ENCODE measurements at places on chromosomes 12 and 14. TPM values are rescaled to one million over a fixed set of nuclear protein-coding genes. Genes with fewer than 3 reads are reported as not detected.

Gene GPR68
- not detected for total RNA-seq

Gene SDS
- not detected for total RNA-seq

Gene SLC25A21
- total RNA-seq = 2.9 TPM

Gene SNAPC1
- 8.4 TPM for total RNA-seq

Gene PROX2
- not detected for total RNA-seq

Gene MFAP5
- total RNA-seq = not detected

Gene TAS2R43
- total RNA-seq = not detected

Gene AREL1
- total RNA-seq = 18.4 TPM

Gene ZFP36L1
- total RNA-seq = 7.4 TPM

Gene KCNA5
- total RNA-seq = not detected

Gene FGF23
- not detected for total RNA-seq

- peak; percentile 27 for DNase-seq
Measured at GRCh38 chr12:68236421-68237059, 10.9 kb upstream of the IL26 start.

GRCh38 chr14:64409126-64409920, 21.2 kb downstream of the MTHFD1 start:
- DNase-seq = no peak

- no peak for DNase-seq
Measured at GRCh38 chr12:124650912-124651311, 83.5 kb upstream of the NCOR2 start.

GRCh38 chr12:50517421-50518048, 12.8 kb downstream of the DIP2B start:
- DNase-seq = peak; percentile 52

GRCh38 chr12:131088701-131089530, 135.2 kb downstream of the ADGRD1 start:
- no peak for DNase-seq

- peak; percentile 61 for DNase-seq
Measured at GRCh38 chr14:68563251-68564131, 229.4 kb downstream of the ZFP36L1 start.

DNA sequence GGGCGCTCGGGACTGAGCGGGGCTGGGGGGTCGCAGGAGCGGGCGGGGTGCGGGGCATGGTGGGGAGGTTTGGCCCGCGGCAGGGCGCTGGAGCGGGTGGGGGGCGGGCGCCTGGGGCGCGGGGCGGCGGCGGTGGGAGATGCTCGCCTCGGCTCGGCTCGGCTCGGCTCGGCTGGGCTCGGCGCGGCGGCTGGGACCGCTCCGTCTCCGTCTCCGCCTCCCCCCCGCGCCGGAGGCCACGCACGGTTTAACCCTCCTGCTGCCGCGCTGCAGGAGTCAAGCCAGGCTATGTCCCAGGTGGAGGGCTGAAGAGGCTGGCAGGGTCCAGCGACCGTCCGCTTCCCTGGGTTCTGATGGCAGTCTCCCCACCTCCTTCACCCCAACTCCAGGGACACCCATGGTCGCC, at the start of gene PIANP:
Gene PIANP, minus strand, starts transcription at position 170 of the 406 bp plus-strand sequence. CDS start 2,754 bp downstream, outside the sequence.
- DNase-seq = no peak

DNA sequence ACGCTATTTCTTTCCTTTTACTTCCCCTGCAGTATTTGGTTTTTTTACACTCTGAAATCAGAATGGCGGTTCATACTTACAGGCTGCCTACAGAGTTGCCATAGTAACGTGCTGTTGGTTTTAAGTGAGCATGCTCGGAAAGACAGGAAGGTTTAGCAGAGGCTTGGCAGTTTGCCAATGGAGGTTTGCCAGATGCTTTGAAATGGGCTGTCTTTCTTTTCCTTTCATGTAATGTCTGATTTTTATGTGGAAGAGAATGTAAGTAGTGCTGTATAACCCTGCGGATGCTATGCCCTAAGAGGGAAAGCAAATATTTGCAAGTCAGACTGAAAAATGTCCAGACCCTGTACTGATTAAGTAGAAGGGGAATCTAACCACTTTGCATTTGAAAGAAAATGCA, 32.8 kb downstream of the ARID4A start:
- DNase-seq = peak; percentile 91

- no peak for DNase-seq
Measured at GRCh38 chr12:7681535-7681934, 14.0 kb downstream of the GDF3 start.

GRCh38 chr12:83537428-83538053, 850.8 kb downstream of the TMTC2 start:
- DNase-seq = no peak

DNA sequence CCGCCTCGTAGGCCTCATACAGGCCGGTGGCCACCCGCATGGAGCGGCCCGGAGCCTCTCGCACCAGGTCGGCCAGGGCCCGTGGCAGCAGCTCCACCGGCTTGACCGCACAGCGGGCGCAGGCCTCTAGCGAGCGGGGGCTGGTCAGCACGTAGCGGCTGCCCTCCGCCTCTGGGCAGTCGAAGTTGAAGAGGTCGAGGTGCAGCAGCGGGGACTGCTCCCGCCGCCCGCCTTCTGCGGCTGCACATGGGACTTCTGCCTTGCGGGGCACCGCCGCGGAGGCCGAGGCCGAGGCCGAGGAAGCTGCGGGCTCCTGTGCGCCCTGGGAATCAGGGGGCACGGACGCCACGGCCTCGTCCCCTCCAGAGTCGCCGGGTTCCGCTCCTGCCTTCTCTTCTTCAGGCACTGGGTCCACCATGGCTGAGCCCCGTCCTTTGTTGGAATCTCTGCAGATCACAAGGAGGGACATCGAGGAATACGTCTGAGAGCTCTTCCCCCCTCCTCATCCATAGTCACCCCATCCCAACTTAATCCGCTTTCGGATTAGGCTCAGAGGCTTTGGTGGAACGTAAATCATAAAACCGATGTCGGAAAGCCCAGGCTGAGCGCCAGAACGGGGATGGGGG, 1.4 kb downstream of the CCDC177 start:
- DNase-seq = no peak

DNA sequence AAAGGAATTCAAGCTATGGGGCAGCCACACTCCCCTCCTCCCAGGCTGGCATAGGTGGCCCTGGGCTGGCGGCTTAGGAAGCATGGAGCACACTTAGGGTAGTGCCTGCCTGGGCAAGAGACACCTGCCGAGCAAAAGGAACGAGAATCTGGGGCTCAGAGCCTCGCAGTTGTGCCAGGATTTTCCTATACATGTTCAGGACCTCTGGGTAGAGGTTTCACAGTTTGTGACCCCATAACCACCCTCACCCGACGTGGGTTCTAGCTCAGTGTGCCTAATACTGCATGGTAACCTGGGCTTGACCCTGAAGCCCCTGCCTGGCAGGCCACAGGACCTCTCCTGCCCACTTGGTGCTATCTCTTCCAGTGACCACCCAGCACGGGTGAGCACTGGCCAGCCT, 99.5 kb downstream of the FBXL14 start:
- DNase-seq = no peak

DNA sequence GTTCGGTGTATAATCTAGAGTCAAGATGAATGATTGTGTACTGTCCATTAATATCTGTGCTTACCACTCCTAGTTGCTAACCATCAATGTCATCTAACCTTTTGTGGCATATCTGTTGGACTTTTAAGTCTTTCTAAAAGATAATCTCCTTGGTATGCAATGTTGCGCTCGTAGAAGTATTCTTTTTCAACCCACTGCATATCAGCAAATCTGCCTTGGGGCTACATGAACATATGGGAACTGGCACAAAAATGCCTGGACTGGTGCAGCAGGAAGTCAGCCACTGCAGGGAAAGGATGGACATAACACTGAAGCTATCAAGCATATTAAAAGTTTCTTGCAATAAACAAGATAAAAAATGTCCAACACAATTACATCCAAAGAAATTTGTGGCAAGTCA, 124.3 kb upstream of the SLC38A4 start:
- no peak for DNase-seq

DNA sequence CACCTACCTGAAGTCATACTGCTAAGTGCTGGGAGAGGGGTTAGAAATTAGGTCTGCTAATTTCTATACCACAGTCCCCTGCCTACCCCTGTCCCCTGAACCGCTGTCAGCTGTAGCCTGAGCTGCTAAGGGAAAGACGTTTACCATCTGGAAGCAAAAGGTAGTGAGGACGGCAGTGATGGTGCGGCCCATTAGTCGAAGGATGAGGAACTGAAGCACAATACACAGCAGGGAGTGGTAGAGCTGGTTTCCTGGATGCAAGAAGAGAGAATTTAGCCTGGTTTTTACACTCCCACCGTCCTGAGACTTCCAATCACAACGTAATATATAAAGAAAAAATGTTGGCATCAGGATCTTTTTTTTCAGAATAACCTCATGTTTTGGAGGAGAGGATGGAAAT, 11.8 kb downstream of the EMG1 start:
- no peak for DNase-seq

DNA sequence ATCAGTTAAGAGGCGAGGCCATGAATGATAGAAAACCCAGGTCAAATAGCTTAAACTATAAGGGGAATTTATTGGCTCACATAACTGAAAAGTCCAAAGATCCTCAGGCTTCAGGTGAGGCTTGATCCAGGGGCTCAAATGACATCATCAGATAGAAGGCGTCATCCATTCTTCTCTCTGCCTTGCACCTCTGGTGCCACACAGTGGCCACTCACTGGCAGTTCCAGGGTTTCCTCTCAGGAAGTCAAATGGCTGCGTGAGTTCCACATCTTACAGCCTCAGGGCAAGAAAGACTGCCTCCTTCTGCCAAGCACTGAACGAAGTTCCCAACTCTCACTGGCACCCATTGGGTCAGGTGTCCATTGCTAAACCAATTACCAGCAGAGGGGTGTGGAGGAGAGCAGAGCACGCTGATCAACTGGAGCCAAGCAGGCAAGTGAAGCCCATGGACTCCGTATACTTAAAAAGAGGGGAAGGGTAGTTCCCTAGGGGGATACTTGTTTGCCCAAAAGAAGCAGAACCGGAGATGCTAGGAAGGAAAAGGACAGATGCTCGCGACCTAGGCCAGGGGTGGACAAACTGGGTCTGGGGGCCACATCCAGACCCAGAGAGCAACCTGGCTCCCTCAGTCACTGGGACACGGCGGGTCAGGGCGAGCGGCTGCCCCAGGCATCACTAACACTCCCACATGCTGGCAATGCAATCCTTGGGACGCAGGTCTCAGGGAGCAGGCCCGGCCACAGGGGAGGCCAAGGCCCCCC, 69.3 kb downstream of the SERPINA3 start:
- DNase-seq = peak; percentile 78

GRCh38 chr12:119804011-119804641, 73.0 kb downstream of the CIT start:
- peak; percentile 54 for DNase-seq

GRCh38 chr12:5487948-5488625, 56.2 kb downstream of the NTF3 start:
- DNase-seq = no peak

GRCh38 chr12:12562016-12562483, 613 bp downstream of the DUSP16 start:
- DNase-seq = no peak

DNA sequence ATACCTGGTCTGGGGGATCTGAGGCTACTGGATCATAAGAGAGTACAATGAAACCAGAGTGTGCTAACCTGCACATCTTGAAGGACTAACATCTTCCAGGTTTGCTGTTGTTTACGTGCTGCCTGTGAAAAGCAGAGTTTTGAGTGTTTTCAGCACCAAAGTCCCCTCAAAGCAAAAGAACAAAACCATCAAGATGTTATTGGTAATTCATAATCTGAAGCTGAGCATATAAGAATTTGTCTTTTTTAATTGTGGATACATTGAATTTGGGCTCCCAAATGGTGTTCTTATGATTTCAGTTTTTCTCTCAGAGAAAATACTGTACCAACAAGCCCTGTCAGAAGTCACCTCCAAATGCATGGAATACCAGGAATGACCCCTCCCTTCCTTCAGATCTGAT, 110.2 kb downstream of the BTG1 start:
- no peak for DNase-seq

- DNase-seq = no peak
Measured at GRCh38 chr14:104434214-104435076, 145.1 kb upstream of the C14orf180 start.

DNA sequence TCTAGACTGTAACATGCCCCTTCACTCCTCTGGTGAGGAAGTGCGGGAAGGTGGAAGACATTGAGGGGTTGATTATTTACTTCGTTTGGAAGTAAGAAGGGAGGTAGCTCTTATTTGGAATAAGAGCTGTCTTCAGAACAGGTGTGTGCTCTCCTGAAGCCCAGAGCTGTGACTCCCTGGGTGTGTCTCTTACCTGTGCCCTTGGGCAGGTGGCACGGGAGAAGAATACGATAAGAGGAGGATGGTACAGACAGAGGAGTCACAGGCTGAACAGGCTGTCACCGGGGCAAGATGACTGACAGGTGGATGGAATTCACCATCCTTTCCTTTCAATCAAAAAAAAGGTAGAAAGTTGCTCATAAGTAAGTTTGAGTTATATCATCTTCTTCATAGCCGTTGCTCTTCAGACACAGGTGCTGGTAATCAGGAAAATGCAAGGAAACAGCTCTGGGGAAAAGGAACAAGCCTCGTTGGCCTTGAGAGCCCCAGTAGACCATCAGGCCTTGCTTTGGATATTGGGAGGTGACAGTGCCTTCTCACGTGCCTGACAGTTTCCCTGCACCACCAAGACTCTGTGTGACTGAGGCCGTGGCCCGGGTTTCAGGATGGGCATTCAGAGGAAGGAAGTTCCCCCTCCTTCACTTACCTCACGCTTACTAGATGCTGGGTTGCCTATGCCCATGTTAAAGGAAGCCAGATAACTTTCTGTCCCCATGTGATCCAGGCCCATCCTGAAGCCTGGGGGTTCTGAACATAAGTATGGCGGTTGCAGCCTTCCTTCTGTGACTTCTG, 120.4 kb downstream of the ETV6 start:
- DNase-seq = no peak

GRCh38 chr12:73833746-73834145, 703.9 kb upstream of the ATXN7L3B start:
- no peak for DNase-seq
